ENCODE measurements at places on chromosomes 3 and 15. TPM values are rescaled to one million over a fixed set of nuclear protein-coding genes. Genes with fewer than 3 reads are reported as not detected.
A peak's percentile ranks its signal among the peaks of the same experiment; 100 is the strongest.

Gene ACOX2
- total RNA-seq: 5.3 TPM

DNA sequence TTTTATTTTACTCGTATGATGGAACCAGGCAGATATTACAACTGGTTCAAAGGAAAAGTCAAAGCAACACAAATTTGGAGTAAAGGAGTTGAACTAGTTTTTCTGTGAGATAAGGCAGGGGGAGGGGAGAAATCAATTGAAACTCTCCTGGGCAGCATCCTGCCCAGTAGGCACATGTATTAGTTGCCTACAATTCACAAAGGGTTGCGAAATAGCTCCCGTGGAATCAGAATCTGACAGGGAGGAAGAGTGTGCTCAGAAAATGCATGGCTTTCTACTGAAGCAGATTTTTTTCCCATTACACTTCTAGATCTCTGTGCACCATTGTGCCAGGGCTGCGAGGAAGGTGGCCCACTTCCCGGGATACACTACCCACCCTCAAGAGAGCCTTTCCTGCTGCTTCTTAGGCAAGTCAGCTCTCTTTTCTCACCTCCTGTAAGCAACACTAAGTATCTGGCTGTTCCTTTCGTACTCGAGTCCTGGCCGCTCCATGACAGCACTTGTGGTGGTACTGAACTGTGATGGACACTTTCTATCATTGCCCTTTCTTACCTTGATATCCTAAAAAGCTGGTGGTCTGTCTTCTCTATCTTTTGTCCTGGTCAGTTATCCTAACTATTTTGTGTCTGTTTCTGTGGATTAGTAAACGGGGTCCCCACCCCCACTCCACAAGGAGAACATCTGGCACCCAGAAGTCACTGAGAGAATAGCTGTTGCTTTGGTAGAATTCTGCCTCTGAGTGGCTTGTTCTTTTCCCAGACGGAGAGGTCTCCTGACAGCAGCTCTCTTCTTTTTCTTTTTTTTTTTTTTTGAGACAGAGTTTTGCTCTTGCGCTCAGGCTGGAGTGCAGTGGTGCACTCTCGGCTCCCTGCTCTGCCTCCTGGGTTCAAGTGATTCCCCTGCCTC is 74.8 kb downstream of the RPL39L start:
- H3K4me3 ChIP-seq: no peak overlapping the region
- DNase-seq: no peak
- H3K27me3 ChIP-seq: no peaks in the 10 kb centered on the region
- H3K36me3 ChIP-seq: no peaks in the 10 kb centered on the region
- peaks cover 48% of the 10 kb centered on the region for H3K4me1 ChIP-seq
- H3K27ac ChIP-seq: peak overlapping the region; percentile 44

GRCh38 chr3:37955918-37956707 is 34.5 kb upstream of the VILL start:
- H3K4me1 ChIP-seq: peaks cover 22% of the 10 kb centered on the region
- H3K27ac ChIP-seq: peak overlapping the region; percentile 42
- no peak overlapping the region for H3K4me3 ChIP-seq
- H3K27me3 ChIP-seq: no peaks in the 10 kb centered on the region

DNA sequence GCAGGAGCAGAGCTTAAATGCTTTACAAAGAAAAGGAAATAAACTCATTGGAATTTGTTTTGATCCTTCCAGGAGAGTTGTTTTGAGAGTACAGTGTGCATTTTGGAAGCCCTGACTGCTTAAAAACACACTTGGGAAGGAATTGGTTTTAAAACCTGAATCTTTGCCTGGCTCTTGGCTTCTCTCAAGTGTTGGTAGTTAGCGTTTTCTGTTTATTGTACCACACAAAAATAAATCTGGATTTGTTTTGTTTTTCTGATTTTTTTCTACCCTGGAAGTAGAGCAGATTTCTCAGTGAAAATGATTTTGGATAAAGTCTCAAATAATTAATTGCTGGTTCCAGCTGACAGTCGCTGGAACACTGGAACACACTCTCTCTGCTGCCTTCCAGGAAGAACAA is 90.6 kb downstream of the CHST2 start:
- no peak overlapping the region for H3K4me3 ChIP-seq
- DNase-seq: no peak
- no peak overlapping the region for H3K27ac ChIP-seq
- H3K4me1 ChIP-seq: no peaks in the 10 kb centered on the region

Gene HSPBAP1
- total RNA-seq: 14.5 TPM

Gene SLC2A2
- total RNA-seq: 0.51 TPM

- H3K4me1 ChIP-seq: no peaks in the 10 kb centered on the region
- no peaks in the 10 kb centered on the region for H3K36me3 ChIP-seq
- H3K4me3 ChIP-seq: no peak overlapping the region
- DNase-seq: no peak
These were observed 291.2 kb upstream of the KCNMB2 start for GRCh38 chr3:178244733-178245709.

GRCh38 chr3:134276086-134276485 is 25.4 kb upstream of the RYK start:
- no peaks in the 10 kb centered on the region for H3K4me1 ChIP-seq
- no peaks in the 10 kb centered on the region for H3K36me3 ChIP-seq
- no peaks in the 10 kb centered on the region for H3K27me3 ChIP-seq
- DNase-seq: no peak
- no peak overlapping the region for H3K27ac ChIP-seq
- no peak overlapping the region for H3K4me3 ChIP-seq

- no peaks in the 10 kb centered on the region for H3K4me1 ChIP-seq
- no peaks in the 10 kb centered on the region for H3K36me3 ChIP-seq
- no peaks in the 10 kb centered on the region for H3K27me3 ChIP-seq
- H3K4me3 ChIP-seq: no peak overlapping the region
These were observed 53.4 kb upstream of the C15orf39 start for GRCh38 chr15:75148280-75148679.

DNA sequence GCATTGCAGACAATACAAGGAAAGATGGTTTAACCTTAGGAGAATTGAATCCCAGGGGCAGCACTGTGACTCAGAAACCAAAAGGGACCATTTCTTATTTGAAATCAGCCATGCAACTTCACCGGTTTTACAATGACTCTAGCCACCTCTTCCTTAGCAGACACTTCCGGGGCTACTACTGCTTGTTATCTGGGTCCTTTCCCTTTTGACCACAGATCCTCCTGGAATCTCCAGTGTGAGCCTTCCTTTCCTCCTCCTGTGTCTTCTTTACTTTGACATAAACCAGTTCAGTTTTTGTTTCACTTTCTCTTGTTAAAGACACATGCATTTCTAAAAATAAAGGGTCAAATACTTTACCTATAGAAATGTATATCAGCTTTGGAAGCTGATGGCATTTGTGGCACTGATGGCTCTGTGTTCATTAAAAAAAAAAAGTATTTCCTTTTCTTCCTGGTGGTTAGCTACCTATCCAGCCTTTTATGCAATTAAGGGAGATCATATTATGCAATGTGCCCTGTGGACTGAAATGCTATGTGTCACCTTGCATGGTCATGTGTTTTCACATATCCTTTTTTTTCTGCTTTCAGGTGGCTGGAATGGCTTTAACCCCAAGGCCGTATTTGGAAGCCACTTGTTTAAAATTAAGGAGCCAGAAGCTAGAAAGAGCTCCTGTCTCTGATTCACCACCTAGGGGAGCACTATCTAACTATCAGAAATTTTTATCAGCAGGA is 296.2 kb downstream of the CHL1 start:
- no peak for DNase-seq
- no peaks in the 10 kb centered on the region for H3K27me3 ChIP-seq

DNA sequence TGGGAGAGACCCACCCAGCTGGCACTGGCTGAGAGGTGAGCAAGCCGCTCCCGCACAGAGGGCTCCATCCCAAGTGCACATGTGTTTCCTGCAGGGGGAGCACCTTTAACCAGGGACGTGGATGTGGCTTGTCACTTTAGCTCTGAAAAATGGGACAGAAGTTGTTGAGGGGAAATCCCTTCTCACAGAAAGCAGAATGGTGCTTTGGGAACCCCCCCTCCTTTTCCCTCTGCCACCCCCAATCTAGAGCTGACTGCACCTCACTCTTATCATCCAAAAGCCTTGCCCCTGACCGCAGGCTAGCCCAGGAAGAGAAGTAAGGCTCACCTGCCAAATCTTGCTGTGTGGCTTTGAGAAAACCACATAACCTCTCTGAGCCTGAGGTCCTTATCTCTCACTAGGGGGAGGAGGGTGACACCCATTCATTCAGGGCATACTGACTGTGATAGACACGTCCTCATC is 77.9 kb downstream of the RPN1 start:
- H3K4me3 ChIP-seq: no peak overlapping the region
- H3K36me3 ChIP-seq: no peaks in the 10 kb centered on the region
- H3K27ac ChIP-seq: no peak overlapping the region
- no peaks in the 10 kb centered on the region for H3K27me3 ChIP-seq
- no peaks in the 10 kb centered on the region for H3K4me1 ChIP-seq

GRCh38 chr15:89998141-89998661 is 2.9 kb upstream of the ZNF710 start:
- H3K4me3 ChIP-seq: no peak overlapping the region
- H3K27ac ChIP-seq: no peak overlapping the region
- no peak for DNase-seq
- no peaks in the 10 kb centered on the region for H3K27me3 ChIP-seq

DNA sequence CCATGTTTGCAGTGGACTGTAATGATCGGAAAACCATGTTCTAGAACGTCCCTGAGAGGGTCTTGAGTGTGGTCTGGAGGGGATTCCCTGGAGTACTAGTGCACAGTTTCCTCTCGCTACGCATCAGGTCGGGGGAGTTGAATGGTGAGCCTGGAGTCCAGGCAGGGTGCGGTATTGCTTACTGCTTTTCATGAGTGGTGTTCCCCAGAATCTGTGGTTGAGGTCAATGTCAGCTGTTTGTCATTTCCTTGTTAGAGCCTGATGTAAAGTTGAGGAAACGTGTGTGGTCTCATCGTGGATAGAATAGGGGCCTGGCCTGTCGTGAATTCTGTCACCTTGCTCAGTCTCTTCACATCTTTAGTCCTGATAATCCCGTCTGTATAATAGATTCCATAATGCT is 328.2 kb upstream of the LRRFIP2 start:
- no peak overlapping the region for H3K27ac ChIP-seq
- no peak overlapping the region for H3K4me3 ChIP-seq
- DNase-seq: no peak
- H3K27me3 ChIP-seq: no peaks in the 10 kb centered on the region
- no peaks in the 10 kb centered on the region for H3K36me3 ChIP-seq

- peaks cover 5% of the 10 kb centered on the region for H3K4me1 ChIP-seq
- no peaks in the 10 kb centered on the region for H3K27me3 ChIP-seq
- H3K4me3 ChIP-seq: peak overlapping the region; percentile 86
- H3K36me3 ChIP-seq: no peaks in the 10 kb centered on the region
These were observed 25.8 kb upstream of the MTHFS start for GRCh38 chr15:79922512-79923078.

Gene PAQR9
- total RNA-seq: 0.20 TPM

Gene CP
- total RNA-seq: 3.5 TPM

Gene NR1I2
- total RNA-seq: not detected

Gene CFAP20DC
- total RNA-seq: not detected

Gene MLH1
- total RNA-seq: 32.0 TPM

DNA sequence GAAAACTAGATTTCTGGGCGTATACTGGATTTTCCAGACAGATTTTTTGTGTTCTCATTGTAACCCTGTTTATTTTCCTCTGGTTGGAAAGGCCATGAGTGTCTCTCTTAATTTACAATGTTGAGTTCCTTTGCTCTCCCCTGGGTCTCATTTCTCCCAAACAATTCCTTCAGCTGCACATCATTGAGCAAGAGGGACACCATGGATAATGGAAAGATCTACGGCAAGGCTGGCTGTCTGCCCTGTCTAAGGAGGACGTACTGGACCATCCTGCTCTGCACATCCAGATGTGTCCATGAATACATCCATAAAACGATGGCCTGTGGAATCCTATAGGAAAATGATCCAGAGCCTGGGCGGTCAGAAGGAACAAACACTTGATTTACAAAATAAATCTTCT is 258.1 kb upstream of the MCTP2 start:
- no peaks in the 10 kb centered on the region for H3K36me3 ChIP-seq
- H3K27me3 ChIP-seq: no peaks in the 10 kb centered on the region
- H3K4me3 ChIP-seq: no peak overlapping the region
- H3K4me1 ChIP-seq: no peaks in the 10 kb centered on the region
- peak; percentile 68 for DNase-seq

GRCh38 chr3:196406811-196407470 is 25.3 kb downstream of the UBXN7 start:
- H3K36me3 ChIP-seq: no peaks in the 10 kb centered on the region
- H3K27ac ChIP-seq: no peak overlapping the region
- H3K4me3 ChIP-seq: no peak overlapping the region
- no peaks in the 10 kb centered on the region for H3K27me3 ChIP-seq
- DNase-seq: no peak

Gene SSUH2
- total RNA-seq: not detected

GRCh38 chr3:167615030-167615429 is 38.7 kb downstream of the WDR49 start:
- H3K27me3 ChIP-seq: no peaks in the 10 kb centered on the region
- DNase-seq: no peak
- no peaks in the 10 kb centered on the region for H3K36me3 ChIP-seq
- H3K4me3 ChIP-seq: no peak overlapping the region

- no peaks in the 10 kb centered on the region for H3K27me3 ChIP-seq
- H3K4me1 ChIP-seq: no peaks in the 10 kb centered on the region
- H3K4me3 ChIP-seq: no peak overlapping the region
- H3K36me3 ChIP-seq: no peaks in the 10 kb centered on the region
These were observed 261.1 kb downstream of the ABHD5 start for GRCh38 chr3:43951813-43952212.

Gene GRAMD1C
- total RNA-seq: 0.95 TPM

- H3K27ac ChIP-seq: no peak overlapping the region
- no peak overlapping the region for H3K4me3 ChIP-seq
- no peaks in the 10 kb centered on the region for H3K4me1 ChIP-seq
- no peaks in the 10 kb centered on the region for H3K36me3 ChIP-seq
- H3K27me3 ChIP-seq: no peaks in the 10 kb centered on the region
These were observed 9.2 kb upstream of the ENTPD3 start for GRCh38 chr3:40377822-40378221.

Gene GABRA5
- not detected for total RNA-seq

DNA sequence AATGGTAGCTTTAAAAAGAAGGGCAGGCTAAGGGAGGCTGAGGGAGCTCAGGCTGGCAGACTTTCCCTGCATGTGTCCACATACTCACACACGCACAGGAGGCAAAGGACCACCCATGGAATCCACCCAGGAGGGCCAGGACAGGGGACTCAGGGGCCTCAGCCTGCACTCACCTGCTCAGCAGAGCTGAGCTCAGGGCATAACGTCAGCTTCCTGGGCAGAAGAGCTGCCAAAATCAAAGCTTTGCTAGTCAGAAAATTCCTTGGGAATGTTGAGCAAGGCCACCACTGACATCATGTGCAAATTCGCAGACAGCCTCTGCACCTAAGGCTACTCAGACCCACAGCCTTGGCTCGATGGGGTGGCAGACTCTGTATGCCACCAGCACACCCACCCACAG is 16.4 kb upstream of the ALAS1 start:
- no peaks in the 10 kb centered on the region for H3K36me3 ChIP-seq
- no peak for DNase-seq
- H3K27me3 ChIP-seq: no peaks in the 10 kb centered on the region
- H3K27ac ChIP-seq: no peak overlapping the region
- H3K4me1 ChIP-seq: peaks cover 3% of the 10 kb centered on the region
